Activated effector memory CD4-positive, alpha-beta T cell treated with anti-CD3 and anti-CD28 coated beads, Interleukin-2, amount 50 U/mL, for 16 hours (primary cell): ENCODE measurements at places on chromosomes 4 and X.

DNA sequence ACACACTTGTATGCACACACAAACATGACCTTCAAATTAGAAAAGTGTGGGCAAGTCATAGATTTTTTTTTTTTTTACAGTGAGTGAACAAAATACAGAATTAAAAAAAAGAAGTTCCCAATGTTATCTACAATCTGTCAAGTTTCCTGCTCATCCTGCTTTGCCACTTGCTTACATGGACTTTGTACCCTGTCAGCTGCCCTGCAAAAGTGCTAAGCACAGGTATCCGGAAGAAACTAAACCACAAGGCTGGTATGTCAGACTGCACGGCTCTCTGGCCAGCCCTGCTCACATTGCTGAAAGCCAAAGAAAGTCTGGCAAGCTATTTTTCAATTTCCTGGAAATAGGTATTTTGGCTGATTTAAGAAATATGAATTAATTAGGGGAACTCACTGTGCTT lies 38.9 kb upstream of the BCLAF3 start:
- no peak for DNase-seq

GRCh38 chr4:182758273-182758672 lies 158.9 kb downstream of the DCTD start:
- no peak for DNase-seq

DNA sequence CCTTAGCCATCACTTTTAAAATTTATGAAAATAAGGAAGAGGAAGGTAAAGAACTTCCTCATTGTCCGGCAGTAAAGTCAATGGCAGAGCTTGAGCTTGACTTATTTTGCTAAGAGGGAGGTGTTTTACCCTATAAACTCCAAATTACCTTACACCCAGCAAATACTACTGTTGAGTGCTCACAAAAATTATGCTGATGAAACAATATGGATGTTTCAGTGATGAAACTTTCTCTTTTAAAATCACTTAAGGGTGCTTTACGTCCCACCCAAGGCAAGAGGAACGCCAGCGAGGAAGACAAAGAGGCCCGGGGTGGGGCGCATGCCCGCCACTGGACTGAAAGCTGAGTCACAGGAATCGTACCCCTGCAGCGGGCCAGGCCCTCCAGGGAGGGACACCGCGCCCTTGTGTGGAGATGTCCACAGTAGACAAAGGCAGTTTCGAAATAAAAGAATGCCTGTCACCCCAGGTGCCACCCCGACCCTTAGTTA lies 560 bp upstream of the TMSB4X start:
- peak; percentile 83 for DNase-seq

DNA sequence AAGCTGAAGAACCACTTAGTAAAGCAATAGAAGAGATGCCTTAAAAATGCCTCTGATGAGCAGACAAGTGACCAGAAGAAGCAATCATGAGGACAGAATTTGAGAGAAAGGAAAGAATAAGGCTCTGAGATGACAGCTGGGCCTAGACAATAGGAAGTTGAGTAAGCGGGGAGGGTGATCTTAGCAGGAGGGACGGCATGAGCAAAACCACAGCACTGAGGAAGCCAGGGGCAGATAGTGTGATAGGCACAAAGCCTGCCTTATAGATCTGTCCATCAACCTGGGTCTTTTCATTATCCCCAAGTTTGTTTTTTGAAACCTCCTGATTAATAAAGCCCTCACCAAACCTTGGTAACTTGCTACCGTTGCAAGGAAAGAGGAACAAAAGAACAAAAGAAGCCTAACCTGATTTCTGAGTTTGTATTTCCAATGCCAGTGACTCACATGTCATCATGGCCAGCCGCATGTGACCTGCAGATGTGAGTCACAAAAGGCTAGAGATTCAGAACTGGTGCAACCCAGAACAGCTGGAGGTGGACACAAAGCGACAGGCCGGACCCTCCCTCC lies 55.7 kb upstream of the PPARGC1A start:
- no peak for DNase-seq

DNA sequence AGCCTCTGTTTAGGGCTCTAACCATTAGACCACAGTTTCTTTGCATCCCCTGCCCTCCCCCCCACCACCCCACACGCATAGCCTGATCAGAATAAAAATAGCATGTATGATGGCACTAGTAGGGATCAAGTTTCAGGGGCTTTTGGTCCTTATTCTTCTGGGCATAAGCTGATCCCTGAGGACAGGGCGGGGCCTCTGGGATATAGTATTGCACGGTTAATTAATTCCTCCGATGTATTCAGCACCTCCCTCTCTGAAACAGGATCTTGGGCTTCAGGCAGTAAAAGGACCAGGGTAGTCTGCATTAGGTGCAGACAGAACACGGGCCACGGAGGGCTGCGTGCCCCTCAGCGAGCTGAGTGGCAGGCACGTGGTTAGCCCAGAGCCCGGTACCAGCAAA lies 57.1 kb downstream of the ELF4 start:
- DNase-seq = no peak

DNA sequence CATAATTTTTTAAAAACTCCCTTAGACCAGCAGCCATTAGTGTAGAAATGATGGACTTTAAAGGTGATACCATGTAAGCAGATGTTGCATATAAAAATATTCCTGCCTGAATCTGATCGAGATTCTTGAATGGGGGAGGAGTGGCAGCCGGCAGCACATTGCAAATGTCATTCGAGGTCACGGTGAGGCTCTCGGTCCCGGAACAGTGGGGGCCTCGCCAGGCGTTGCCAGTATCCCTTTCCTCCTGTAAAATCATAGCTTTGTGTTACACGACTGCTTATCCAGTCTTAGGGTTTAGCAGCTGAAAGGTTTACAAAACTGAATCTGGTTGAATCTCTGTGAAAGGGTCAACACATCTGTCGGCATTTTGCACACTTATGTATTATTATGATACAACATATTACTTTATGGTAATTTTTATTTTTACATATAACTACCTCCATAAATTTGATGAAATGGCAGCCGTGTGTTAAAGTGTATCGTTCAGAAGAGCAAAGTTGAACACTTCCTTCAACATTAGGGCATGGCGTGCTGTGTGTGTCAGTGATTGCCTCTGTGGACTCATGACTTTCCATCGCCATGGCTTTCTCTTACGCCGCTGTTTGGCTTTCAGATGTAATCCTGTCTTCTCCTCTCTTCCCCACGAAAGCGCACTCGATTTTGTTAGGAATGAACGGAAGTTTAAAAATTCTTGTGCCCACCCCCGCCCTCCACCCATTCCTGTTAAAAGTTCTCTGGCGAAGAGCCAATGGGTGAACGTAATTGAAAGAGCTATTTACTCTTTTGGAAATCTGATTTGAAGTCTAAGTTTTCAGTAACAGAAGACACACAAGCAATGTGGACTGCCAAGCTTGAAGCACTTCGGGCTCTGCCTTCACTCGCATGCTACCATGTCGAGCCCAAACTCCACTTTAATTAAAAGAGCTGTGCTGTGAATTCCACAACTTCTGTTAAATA lies 114.8 kb downstream of the STOX2 start:
- no peak for DNase-seq

- no peak for DNase-seq
Measured at GRCh38 chrX:2370456-2370855, 130.3 kb downstream of the DHRSX start.

GRCh38 chr4:125016892-125017299 lies 297.9 kb upstream of the FAT4 start:
- DNase-seq = no peak

- DNase-seq = no peak
Measured at GRCh38 chr4:28232951-28233350, 1372.3 kb downstream of the STIM2 start.

- DNase-seq = no peak
Measured at GRCh38 chrX:150759568-150760416, 66.6 kb downstream of the MTMR1 start.

GRCh38 chr4:105196523-105197145 lies 50.0 kb downstream of the TET2 start:
- DNase-seq = no peak

DNA sequence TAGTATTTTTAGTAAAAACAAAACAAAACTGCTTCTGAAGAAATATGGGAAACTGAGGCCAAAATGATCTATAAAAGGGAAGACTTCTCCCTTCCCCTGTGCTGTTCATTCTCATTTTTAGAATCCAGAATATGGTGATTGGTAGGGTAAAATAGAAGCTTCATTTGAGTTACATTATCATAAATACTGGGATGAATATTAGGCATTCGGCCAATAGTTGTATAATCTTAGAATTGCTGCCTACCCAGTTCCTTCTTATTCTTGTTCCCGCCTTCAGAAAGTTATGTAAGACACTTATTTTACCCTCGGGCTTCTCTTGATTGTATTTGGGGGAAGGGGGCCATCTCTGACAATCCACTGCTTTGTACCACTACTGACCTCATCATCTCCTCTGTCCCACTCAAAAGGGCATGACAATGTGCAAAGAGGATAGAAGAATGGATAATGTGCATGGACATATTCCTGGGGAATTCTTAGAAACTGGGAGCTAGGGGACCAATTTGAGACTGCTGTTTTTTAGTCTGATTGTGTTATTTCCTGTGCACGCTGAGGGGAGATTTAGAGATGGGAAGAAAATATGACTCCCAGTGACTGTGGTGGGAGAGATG lies 588 bp downstream of the ART3 start:
- no peak for DNase-seq

- no peak for DNase-seq
Measured at GRCh38 chr4:117474987-117475386, 389.6 kb upstream of the TRAM1L1 start.

GRCh38 chrX:78595901-78596502 lies 63.1 kb downstream of the RTL3 start:
- no peak for DNase-seq
